ENCODE measurements at places on chromosomes 5 and 9.

GRCh38 chr5:64074533-64074932 is 91.1 kb upstream of the RNF180 start:
- no peak for DNase-seq

GRCh38 chr9:133683586-133684120 is 47.5 kb downstream of the DBH start:
- DNase-seq, result peak; percentile 24

DNA sequence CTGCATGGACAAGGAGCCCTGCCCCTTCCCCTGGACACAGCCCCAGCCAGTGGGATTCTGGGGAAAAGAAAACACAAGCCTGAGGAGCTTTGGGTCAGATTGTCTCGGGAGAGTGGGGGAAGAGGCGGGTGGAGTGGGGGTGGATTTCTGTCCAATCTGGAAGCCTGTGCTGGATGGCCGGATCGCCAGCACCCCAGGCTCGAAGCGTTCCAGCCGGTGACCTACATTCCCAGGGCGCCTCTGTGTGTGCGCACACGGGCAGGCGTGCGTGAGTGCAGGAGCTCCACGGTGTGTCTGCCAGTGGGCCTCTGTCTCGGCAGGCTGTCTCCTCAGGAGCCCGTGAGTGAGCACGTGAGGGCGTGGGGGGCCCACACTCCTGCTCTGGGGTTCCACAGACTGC is 74.3 kb upstream of the DAB2IP start:
- DNase-seq, result no peak

DNA sequence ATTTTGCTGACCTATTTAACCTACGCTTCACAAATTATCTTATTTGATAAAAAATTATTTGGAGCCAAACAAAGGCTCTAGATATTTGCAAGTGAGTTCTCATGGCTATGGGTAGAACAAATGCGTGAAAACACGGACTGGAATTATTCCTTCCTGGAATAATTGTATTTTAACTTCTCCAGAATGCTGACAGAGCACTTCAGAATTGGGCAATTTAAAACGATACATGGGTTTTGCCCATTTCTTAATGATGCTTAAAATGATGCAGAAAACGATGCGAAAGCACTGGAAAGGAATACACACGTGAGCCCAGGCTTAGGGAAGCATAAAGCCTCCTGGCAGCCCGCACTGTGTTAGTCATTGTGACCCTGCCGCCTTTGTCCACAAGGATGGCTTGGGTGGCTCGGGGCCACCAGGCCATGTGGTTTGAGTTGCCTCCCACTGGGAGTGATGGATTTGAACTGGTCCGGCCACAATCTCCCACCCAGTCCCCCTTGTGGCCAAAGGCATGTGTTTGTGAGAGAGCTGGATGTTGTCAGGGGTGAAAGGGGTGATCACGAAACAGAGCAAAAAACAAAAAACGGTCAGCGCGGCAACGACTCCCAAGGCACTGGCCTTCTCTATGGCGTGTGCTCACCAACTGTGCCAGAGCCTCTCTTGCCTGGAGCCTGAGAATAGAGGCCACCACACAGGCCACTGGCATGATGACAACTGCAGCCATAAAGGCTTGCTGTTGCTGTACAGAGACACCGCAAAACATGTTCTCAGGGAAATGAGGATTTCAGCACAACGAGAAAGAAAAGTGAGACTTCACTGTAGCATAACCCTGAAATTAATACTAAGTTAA is 234.2 kb upstream of the ADAMTS16 start:
- DNase-seq, result no peak

DNA sequence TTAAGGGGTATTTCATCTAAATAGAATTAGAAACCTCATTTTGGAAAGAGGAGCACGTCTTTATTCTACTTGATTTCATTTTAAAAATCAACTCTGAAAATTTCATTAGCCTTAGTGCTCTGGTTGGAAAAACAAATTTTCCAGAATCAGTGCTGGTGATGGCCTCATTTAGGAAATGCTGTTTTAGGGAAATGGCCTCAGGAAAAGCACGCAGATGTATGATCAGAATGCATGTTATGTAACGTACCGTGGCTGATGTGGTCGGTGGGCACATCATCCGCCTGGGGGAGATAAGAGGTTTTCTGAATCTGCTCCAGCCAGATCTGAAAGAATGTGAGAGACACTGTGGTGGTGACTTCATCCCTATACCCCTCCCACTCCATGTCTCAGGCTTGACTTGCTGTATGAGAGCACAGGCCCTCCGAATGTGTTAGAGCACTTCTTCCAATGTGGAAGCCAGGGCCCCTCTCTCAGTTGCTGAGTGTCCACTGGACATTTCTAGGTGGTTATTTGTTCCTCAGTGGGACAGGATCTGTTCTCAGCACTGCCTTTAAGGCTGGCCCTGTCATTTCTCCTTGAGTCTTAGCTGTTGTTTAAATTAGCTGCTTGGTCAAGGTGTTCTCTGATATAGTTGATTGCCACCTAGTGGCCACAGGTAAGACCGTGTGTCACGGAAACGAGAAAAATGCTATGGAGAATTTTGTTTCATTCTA is 96.5 kb downstream of the ARHGAP26 start:
- peak; percentile 8 for DNase-seq

DNA sequence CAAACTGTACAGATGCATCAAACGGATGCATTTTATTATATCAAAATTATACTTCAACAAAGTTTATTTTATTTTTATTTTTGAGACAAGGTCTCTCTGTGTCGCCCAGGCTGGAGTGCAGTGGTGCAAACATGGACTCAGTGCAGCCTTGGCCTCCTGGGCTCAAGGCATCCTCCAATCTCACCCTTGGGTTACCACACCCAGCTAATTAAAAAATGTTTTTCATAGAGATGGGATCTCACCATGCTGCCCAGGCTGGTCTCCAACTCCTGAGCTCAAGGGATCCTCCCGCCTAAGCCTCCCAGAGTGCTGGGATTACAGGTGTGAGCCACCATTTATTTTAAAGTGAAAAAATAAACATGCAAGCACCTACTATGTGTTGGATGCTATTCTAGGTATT is 40.1 kb upstream of the STXBP1 start:
- DNase-seq, result no peak

DNA sequence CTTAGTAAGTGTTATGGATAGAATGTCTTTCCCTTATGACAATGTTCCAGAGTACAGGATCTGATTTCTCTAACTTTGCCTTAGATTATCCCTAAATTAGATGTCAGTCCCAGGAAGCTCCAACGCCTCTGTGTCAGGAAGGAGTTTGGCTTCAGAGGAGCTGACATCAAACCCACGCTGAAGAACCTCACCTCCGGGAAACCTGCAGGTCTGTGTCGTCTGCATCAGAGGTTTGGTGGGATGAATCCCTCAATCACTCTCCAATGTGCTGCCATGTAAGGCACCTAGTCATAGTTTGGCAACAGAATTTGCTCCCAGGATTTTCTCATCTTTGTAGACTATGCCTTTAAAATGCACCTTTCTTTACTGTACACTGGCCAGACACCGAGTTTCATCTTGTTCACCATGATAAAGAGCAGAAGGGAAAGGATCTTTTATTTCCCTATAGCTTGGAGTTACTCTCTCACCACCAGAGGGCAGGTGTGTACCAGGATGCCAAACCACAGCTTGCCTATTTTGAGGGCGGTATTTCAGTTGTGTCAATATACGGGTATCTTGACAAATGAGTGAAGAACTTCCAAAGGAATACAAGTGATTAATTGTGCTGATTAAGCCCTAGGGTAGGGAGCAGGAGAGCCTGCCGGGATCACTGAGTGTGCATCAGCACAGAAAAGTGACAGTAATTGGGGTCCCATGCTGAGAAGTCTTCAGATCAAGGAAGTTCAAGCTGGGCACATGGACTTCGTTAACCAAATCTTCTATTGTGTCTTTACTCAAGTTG is 23.4 kb downstream of the MINAR2 start:
- peak; percentile 12 for DNase-seq

GRCh38 chr5:176697267-176697933 is 50.1 kb downstream of the TSPAN17 start:
- no peak for DNase-seq

- no peak for DNase-seq
Measured at GRCh38 chr5:143006501-143006900, 236.3 kb downstream of the ARHGAP26 start.

DNA sequence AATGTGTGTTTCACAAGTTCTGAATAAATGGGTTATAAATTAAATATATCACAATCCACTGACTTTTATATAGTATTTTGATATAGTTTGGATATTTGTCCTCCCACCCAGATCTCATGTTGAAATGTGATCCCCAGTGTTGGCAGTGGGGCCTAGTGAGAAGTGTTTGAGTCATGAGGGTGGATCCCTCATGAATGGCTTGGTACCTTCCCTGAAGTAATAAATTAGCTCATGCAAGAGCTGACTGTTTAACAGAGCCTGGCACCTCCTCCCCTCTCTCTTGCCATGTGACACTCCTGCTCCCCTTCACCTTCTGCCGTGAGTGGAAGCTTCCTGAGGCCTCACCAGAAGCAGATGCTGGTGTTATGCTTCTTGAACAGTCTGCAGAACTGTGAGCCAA is 127.9 kb upstream of the PALM2AKAP2 start:
- no peak for DNase-seq

DNA sequence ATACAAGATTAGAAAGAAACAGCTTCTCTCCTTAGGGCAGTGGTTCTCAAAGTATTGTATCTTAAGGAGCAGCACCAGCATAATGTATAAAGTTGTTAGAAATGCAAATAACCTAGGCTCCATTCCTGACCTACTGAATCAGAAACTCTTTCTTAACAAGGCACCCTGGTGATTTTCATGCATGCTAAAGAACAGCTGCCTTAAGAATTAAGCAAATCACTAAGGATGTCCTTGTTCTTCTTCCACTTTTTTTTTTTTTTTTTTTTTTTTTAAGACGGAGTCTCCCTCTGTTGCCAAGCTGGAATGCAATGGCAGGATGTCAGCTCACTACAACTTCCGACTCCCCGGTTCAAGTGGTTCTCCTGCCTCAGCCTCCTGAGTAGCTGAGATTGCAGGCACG is 1095.2 kb upstream of the EDIL3 start:
- DNase-seq, result no peak

- DNase-seq, result no peak
Measured at GRCh38 chr5:56979968-56980367, 28.0 kb upstream of the MIER3 start.

DNA sequence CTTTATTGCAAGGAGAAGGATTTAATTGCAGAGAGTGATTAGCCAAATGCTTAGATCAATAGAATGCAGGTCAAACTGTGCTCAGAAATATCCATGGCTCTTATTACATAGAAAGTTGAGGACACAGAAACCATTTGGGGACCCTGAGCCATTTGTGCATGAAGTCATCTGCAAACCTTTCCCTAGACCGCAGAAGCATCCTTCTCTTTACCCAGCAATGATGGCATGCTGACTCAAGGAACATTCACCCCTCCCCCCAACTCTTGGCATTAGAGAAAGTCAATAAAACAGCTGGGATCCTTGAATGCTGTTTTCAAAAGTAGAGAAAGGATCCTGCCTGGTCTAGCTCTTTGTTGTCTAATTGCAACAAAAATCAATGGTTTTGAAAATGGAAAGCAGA is 73.5 kb downstream of the PPP2R2B start:
- DNase-seq, result no peak

DNA sequence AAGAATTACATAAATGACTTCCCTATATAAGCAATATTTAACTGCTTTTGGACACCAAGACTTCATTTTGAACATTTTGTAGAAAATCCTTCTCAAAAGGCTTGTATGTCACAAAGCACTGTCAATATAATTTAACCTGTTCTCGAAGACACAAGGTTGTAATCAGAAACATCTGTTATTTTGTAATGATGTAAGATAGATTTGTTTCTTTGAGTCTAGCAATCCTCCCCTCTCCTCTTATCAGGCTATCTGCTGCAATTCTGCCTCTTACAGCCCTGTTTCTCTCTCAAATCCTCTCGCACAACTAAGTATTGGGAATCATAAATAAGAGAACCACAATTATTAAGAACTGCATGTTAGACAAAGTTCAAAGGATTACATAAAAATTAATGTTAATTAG is 18.6 kb upstream of the TARS1 start:
- DNase-seq, result no peak

DNA sequence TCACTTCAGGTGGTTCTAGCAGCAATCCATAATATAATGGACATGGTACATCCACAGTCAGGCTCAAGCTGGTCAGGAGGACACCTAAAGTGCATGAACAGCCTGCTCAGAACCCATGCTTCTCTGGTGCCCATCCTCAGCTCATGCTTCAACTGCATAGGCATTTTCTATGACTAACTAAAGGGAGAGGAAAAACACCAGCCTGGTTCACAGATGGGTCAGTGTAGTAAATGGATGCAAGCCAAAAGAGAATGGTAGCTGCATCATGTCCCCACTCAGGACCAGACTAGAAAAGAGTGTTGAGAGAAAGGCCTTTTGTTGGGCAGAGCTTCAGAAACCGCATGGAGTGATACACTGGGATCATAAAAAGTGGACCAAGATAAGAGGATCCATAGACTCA is 556.6 kb downstream of the TLE1 start:
- no peak for DNase-seq

- no peak for DNase-seq
Measured at GRCh38 chr9:124769549-124770358, 1.4 kb downstream of the NR6A1 start.

DNA sequence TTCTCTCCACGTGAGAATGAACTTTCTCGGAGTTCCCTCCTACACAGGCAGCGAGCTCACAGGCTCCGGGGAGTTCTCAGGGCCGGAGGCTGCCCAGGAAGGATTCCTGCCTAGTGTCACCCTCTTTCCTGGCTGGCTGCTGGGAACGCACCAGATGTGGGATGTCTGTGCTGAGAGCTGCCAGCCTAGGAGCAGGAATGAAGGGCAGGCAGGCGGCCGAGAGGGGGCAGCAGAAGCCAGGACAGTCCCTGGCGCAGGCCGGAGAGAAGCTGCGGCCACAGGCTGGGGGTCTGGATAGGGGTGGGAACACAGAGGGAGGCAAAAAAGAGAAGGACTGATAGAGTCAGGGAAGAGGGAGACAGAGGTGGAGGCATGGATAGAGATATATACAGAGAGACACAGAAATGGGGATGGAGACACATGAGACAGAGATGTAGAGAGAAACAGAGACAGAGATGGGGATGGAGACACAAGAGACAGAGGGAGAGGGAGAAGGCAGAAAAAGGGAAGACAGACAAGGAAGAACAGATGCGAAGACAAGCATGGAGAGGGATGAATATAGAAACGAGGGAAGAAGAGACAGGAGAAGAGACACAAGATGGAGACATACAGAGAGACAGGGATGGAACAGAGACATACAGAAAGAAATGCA is 25.3 kb upstream of the ENHO start:
- DNase-seq, result no peak

GRCh38 chr9:113579283-113580040 is 115.9 kb downstream of the RGS3 start:
- DNase-seq, result no peak

GRCh38 chr9:136122425-136123383 is 4.0 kb upstream of the TMEM250 start:
- peak; percentile 53 for DNase-seq

DNA sequence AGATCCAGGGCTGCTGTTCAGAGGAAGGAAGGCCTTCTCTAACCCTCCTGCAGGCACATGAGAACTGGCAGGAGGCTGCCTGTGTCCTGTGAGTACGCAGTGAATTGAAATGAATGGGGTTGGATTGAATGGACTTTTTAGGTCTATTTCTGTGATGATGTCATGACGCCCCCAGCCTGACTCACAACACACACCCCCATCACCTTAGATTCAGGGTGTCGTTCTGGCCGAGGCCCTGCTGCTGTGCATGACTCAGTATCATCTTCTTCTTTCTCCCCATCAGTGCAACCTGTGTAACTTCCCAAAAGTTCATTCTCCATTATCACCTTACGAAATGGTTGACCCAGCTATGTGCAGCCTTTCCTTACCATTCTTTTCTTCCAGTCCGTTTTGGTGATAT is 5.4 kb downstream of the PCAT7 start:
- DNase-seq, result no peak

- no peak for DNase-seq
Measured at GRCh38 chr9:121115466-121115865, 40.7 kb downstream of the CNTRL start.

- no peak for DNase-seq
Measured at GRCh38 chr5:166980666-166981065, 1310.8 kb upstream of the WWC1 start.
